Activated naive CD4-positive, alpha-beta T cell treated with anti-CD3 and anti-CD28 coated beads, Interleukin-2, amount 10 ng/mL, durations not matched to agents 7 days and 5 days (primary cell): ENCODE measurements at places on chromosomes 1 and 21.

- H3K27me3 ChIP-seq = peaks cover 42% of the 10 kb centered on the region
- H3K4me1 ChIP-seq = peaks cover 19% of the 10 kb centered on the region
Measured at GRCh38 chr1:115088871-115089419, 358 bp downstream of the TSPAN2 start.

GRCh38 chr1:177351361-177352108 lies 180.8 kb downstream of the BRINP2 start:
- H3K27me3 ChIP-seq = no peaks in the 10 kb centered on the region
- no peaks in the 10 kb centered on the region for H3K4me1 ChIP-seq
- H3K36me3 ChIP-seq = no peaks in the 10 kb centered on the region
- no peak for DNase-seq
- no peak overlapping the region for H3K27ac ChIP-seq
- no peak overlapping the region for H3K4me3 ChIP-seq

DNA sequence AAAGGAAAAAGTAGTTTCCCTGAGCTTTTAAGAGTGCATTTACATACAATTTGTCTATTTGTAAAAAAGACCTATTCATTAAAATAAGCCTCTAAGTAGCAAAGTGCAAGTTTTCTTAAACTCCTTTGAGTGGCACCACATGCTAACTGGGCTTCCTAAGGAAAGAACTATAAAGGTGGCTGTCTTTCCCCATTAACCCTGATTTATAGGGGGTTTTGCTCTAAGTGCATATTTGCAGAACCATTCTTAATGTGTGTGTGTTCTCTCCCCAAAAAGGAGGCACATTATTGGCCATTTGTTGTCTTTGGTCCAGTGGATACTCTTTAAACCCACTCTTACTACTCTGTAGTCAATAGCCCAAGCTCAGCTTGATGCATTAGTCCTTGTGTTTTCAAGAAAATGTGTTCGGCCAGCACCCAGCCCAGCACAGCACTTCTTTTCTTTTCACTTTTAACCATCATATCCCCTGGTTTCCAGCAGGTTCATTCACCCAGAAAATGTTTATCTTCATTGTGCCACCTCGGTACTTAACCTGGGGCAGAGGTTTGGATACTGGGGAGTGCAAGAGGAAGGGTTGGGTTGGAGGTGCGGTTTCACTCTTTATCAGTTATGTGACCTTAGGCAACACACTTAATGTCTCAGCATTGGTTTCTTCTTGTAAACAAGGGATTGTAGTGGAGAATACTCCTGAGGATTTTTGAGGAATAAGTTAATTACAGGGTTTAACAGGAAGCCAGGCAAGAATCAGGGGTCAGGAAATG lies 161.9 kb upstream of the UBE2U start:
- no peaks in the 10 kb centered on the region for H3K36me3 ChIP-seq
- peaks cover 4% of the 10 kb centered on the region for H3K27me3 ChIP-seq
- H3K27ac ChIP-seq = no peak overlapping the region
- no peak overlapping the region for H3K4me3 ChIP-seq
- DNase-seq = no peak
- no peaks in the 10 kb centered on the region for H3K4me1 ChIP-seq

DNA sequence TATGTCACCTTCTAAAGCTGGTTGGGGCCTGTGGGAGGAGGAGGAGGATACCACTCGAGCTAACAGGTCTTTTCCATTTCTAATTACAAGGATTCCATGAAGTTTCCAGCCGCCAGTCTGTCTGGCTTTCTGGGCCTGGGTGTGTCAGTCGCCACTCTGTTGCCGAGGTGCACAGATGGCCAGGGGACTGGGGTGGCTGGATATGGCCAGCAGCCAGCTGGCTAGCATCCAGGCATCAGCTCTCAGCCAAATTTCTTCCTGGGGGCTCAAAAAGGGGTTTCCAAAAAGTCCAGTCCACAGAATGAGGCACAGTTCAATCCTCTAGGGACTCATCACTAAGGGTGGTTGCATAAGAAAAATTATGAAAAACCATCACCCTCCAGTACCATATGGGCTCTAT lies 32.4 kb downstream of the ITPKB start:
- peaks cover 55% of the 10 kb centered on the region for H3K36me3 ChIP-seq
- H3K4me1 ChIP-seq = peaks cover 81% of the 10 kb centered on the region

- H3K36me3 ChIP-seq = peaks cover 6% of the 10 kb centered on the region
- H3K4me3 ChIP-seq = no peak overlapping the region
- no peak for DNase-seq
- no peak overlapping the region for H3K27ac ChIP-seq
- H3K4me1 ChIP-seq = peaks cover 27% of the 10 kb centered on the region
Measured at GRCh38 chr1:212718499-212718898, 18.9 kb upstream of the BATF3 start.

DNA sequence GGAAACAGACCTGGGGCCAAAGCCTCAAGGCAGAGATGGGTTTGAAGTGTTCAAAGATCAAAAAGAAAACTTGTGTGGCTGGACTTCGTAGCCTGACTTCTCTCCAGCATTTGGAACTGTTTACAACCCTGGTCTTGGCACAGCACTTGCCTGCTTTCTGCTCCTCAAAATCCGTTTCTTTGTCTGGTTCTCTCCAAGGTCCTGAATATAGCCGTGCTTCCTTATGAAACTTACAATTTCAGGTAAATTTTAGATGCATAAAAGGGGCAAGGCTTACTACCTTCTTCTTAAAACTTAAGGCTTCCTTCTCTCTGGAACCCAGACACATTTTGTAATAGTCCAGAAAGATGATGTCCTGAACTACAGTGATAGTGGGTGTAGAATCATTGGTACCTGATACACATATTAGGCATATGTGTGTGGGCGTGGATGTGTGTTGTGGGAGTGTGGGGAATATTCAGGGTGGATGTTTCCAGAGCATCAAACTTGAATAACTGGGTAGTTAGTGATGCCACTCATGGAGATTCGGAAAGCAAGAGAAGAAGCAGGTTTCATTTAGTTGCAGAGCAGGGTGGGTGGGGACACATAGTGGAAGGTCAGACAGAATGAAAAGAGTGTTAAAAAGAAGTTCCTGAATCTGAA lies 26.4 kb upstream of the FAM78B start:
- H3K36me3 ChIP-seq = no peaks in the 10 kb centered on the region
- H3K27ac ChIP-seq = no peak overlapping the region
- H3K4me1 ChIP-seq = no peaks in the 10 kb centered on the region
- DNase-seq = no peak
- no peaks in the 10 kb centered on the region for H3K27me3 ChIP-seq

DNA sequence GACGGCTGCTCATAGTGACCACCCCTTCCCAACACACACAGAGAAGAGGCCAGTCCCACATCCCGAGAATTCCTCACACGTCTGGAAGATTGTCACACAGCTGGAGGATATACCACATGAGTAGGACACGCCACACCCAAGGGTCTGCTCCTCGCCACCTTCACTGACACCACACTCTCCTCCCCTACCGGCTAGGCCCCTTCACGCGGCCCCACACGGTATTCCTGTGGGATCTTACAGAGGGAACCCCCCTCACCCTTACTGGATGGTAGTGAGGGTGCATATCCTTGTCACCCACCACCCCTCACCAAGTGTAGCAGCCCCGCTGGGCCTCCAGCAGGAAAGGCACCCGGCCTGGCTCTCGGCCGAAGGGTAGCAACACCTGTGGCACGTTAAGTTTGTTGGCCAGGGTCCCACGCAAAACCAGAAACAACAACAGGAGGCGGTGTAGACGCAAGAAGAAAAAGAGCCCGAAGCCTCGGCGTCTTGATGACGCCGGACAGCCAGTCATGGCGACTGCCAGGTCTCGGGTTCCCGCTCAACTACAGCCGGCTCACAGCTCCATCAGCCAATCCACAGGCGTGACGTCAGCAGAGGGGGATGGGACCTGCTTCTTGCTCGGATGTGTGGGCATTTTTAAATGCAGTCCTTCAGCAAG lies at the start of gene NUP210L:
TSS of gene NUP210L (minus strand) at position 540 of the 658 bp plus-strand sequence.
- H3K27ac ChIP-seq = peak within 1 kb of the TSS; percentile 84
- no peaks in the 10 kb centered on the region for H3K27me3 ChIP-seq
- peaks cover 59% of the 10 kb centered on the region for H3K4me1 ChIP-seq
- no peak for DNase-seq
- H3K36me3 ChIP-seq = peaks cover 63% of the 10 kb centered on the region

DNA sequence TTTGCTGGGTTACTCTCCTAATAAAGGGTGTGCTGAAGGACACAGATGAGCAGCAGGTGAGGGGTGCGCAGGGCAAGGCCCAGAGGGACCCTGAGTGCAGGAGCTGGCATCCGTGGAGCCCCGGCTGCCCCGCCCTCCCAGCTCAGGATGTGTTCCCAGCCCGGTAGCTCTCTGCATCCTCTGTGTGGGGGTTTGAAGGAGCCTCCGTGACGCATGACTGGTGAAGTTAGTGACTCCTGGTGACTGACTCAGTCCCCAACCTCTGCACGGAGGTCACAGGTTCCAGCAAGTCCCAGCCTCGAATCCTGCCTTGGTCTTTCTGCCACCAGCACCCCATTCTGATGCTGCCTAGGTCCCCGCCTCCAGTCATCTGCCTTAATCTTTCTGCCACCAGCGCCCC lies 21.6 kb upstream of the TSPEAR start:
- H3K4me3 ChIP-seq = no peak overlapping the region
- DNase-seq = peak; percentile 17
- H3K4me1 ChIP-seq = no peaks in the 10 kb centered on the region
- H3K27ac ChIP-seq = no peak overlapping the region
- H3K36me3 ChIP-seq = no peaks in the 10 kb centered on the region
- peaks cover 44% of the 10 kb centered on the region for H3K27me3 ChIP-seq

DNA sequence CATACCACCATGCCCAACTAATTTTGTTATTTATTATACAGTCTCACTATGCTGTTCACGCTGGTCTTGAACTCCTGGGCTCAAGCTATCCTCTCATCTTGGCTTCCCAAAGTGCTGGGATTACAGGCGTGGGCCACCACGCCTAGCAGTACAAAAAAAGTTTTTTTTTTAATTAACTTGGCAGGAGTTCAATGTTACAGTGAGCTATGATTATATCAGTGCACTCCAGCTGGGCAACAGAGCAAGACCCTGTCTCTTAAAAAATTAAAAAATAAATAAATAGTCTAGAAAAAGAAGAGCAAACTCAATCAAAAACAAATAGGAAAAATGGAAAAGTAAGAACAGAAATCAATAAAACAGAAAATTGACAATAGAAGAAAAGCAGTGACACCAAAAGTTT lies 25.7 kb downstream of the TMEM69 start:
- H3K4me3 ChIP-seq = no peak overlapping the region
- H3K27ac ChIP-seq = no peak overlapping the region
- no peaks in the 10 kb centered on the region for H3K4me1 ChIP-seq

DNA sequence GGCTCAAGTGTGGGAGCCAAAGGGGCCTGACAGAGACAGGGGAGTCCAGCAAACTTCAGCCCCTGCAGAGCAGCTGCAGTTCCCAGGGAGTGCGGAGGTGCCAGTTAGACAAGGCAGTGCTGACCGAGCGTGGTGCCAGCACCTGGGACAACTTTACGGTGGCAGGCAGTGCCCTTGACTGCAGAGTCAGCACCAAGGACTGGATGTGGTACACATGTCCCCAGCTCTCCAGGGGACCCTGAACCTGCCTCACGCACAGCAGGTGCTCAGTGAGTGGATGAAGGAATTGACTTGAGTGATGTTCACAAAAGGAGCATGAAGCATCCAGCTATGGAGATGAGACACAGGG lies 296.5 kb downstream of the SIPA1L2 start:
- peaks cover 21% of the 10 kb centered on the region for H3K4me1 ChIP-seq
- peaks cover 54% of the 10 kb centered on the region for H3K27me3 ChIP-seq
- no peak overlapping the region for H3K4me3 ChIP-seq
- no peak overlapping the region for H3K27ac ChIP-seq
- no peak for DNase-seq

GRCh38 chr21:26106562-26106961 lies 64.0 kb downstream of the APP start:
- no peaks in the 10 kb centered on the region for H3K4me1 ChIP-seq
- peaks cover 4% of the 10 kb centered on the region for H3K36me3 ChIP-seq
- no peaks in the 10 kb centered on the region for H3K27me3 ChIP-seq

DNA sequence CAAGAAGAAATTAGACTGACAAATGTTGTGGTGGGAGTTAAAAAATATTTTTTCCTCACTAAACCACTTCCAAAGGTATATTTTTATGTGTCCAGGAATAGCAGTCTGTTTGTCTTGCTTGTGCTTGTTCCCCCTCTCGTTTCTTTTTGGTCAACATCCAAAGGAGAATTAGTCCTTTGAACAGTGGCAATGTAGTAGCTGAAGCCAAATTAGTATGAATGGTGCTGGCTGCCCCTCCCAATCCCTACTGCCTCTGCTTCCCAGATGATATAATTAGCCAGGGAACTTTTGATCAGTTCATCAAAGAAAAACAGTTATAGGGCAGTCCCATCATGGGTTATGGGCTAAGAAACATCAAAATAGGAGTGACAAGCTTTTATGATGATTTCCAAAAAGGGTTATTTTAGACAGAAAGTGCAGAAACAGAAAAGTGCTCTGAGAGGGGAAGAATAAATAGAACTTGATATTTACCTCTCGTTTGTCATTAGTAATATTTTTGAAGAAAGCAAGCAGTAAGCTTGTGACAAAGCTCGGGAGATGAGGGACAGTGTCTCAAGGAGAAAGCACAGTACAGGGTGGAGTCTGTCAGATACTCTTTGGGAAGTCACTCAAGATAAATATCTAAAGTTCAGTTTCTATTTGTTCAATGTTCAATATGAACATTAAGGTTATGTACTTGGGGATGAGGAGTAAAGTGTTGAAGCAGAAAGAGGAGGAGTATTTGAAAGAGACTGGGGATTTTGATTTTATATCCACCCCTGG lies 239.1 kb downstream of the HLX start:
- no peak overlapping the region for H3K27ac ChIP-seq
- H3K4me3 ChIP-seq = no peak overlapping the region
- no peak for DNase-seq
- no peaks in the 10 kb centered on the region for H3K36me3 ChIP-seq
- H3K4me1 ChIP-seq = no peaks in the 10 kb centered on the region

DNA sequence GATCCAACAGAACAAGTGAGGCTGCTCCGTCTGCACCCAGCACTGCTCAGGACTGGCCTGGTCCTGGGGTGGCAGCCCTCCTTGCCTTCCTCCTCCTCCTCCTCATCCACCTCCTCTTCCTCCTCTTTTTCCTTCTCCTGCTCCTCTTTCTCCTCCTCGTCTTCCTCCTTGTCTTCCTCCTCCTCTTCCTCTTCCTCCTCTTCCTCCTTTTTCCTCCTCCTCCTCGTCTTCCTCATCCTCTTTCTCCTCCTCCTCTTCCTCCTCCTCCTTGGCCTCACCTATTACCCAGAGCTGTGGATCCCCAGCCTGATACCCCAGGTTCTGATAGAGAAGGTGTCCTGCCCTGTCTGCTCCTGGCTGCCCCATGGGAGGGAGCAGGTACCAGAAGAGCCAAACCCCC lies 16.6 kb upstream of the MFN2 start:
- no peaks in the 10 kb centered on the region for H3K4me1 ChIP-seq
- H3K27me3 ChIP-seq = no peaks in the 10 kb centered on the region
- H3K27ac ChIP-seq = no peak overlapping the region
- H3K4me3 ChIP-seq = no peak overlapping the region
- H3K36me3 ChIP-seq = peaks cover 2% of the 10 kb centered on the region
- DNase-seq = no peak

GRCh38 chr1:36350659-36351226 lies 27.3 kb upstream of the EVA1B start:
- H3K4me3 ChIP-seq = no peak overlapping the region
- H3K27ac ChIP-seq = peak overlapping the region; percentile 73
- peaks cover 32% of the 10 kb centered on the region for H3K4me1 ChIP-seq
- peak; percentile 59 for DNase-seq
- H3K36me3 ChIP-seq = peaks cover 36% of the 10 kb centered on the region

- no peak overlapping the region for H3K27ac ChIP-seq
- peaks cover 6% of the 10 kb centered on the region for H3K4me1 ChIP-seq
- no peak for DNase-seq
- no peaks in the 10 kb centered on the region for H3K27me3 ChIP-seq
Measured at GRCh38 chr1:84272401-84272800, 29.1 kb upstream of the SAMD13 start.
